Stimulated activated CD4-positive, alpha-beta T cell treated with anti-CD3 and anti-CD28 coated beads, Interleukin-4, amount 100 ng/mL, for 1 hour (primary cell): ENCODE measurements at places on chromosomes 2 and 18.

GRCh38 chr2:82795446-82795845 is 1663.6 kb downstream of the SUCLG1 start:
- no peak for DNase-seq

GRCh38 chr2:174613531-174613930 is 15.9 kb upstream of the WIPF1 start:
- DNase-seq: no peak

DNA sequence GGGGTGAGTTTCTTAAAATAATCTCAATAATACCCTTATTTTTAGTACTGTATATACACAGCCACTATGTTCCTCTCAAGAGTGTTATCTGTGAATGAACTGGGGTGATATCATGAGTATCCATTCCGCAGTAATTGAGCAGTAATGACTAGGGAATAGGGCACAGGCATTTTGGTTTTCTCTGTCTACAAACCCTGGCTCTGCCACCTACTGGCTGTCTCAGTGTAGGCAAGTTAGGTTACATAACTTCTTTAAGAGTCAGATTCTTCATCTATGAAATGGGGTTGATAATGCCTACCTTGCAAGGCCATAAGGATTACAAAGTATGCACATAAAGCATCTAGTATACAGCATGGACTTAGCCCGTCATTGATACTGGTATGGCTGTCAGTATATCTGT is 555.8 kb downstream of the NRXN1 start:
- DNase-seq: no peak

GRCh38 chr2:37993143-37993542 is 68.1 kb downstream of the RMDN2 start:
- DNase-seq: no peak

DNA sequence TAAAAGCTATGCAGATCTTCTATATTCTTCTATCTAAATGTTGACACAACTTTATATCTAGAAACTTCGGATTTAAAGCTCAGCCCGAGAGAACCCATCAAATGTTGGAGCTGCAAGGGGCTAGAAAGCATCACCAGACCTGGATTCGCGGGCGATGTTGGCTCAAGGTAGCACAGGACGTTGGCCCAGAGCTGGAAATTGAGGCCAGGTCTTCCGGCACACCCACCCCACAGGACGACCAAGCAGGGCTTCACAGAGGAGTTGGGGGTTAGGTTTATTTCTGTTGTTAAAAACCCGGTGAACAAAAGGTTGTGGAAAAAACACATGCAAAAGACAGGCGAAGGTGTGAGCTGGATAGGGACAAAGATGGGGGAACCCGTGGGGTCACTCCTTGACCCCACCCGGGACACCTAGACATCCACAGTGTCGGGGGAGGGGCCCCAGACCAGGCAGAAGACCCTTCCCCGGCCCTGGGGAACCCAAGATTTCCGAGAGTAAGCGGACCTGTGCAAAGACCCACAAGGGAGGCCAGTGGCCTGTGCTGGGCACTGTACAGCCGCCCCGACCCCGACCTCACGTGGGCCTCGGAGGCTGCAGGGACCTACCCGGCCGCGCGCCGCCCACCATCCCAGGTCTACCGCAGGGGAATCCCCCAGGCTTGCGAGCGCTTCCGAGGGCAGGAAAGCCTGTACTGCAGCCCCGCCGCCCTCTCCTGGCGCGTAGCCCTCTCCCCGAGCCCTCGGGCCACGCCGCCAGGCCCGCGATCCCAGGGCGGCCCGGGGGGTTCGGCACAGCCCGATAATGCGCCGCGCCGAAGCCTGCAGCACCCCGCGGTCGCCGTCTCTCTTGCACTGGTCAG is 1.8 kb upstream of the AGBL5 start:
- peak; percentile 76 for DNase-seq

DNA sequence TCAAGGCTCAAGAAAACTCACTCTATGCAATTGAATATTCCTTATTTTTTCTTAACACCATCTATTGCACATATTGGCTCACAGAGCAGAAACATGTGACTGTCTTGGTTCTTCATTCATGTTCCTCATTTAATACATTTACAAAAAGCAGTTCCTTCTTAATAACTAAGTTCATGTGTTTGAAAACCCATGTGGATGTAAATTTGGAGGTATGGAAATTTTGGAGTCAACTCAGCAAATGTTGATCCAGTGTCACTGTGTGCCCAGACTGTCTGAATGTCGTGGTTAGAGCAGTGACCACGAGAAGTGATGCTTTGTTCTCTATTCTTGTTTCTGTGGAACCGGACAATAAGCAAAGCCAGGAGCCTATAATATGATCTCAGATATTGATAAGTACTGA is 299.1 kb downstream of the SETBP1 start:
- no peak for DNase-seq

DNA sequence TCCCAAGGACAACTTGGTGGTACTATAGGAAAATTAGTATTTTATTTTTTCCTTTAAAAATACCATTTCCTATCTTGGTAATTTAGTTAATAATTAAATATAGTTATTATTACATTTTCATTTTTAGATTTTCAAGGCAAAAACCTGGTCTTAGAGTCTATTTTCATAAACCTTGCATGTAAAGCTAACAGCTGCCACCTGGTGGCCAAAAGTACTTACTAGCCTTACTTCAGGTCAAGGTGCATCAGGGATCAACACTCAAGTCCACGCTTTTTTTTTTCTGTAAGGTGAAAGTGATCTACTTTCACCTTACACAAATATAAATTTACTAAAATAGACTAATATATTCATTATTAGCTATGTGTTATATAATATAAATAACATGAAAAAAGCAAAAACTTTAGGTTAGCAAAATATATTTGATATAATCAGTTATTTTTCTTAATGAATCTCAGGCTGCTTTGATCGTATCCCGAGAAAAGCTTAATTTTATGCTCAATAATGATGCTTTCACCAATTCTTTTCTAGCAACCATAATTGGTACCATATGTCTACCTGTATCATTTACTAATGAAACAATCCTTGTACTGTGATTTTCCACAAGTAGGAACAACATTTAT is 62.5 kb downstream of the RELCH start:
- DNase-seq: peak; percentile 69

DNA sequence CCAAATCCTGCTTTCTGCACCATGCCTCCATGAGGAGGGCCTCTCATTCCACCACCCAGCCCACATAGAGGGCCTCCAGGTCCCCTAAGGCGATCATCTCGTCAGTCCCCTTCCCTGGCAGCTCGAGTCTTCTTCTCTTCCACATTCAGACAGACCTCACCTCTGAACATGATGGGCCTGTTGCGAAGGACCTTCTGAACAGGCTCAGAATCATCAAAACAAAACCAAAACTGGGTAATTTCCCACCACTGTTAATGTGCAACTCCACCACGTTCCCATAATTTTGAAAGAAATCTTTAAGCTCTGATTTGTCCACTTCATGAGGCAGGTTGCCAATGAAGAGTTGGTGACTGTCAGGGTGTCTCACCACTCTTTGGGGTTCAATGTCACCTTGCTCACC is 20.4 kb downstream of the ZRANB3 start:
- DNase-seq: no peak

DNA sequence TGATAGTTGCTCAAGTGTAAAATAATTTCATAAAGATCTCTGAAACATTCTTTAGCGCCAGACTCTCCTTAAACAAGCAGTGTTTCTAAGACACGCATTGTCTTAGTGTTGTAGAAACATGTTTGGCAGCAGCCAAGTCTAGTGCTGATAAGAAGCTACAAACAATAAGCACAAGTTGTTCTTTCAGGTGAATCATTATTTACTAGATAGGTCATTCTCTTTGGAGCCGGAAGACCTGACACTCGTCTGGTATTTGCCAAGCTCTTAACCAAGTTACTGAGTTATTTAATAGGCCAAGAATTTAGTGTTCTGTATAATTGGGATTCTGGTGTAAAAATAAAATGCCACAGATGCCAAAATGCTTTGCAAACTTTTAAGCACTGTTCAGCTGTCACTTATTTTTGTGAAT is 852.1 kb downstream of the CPS1 start:
- no peak for DNase-seq

DNA sequence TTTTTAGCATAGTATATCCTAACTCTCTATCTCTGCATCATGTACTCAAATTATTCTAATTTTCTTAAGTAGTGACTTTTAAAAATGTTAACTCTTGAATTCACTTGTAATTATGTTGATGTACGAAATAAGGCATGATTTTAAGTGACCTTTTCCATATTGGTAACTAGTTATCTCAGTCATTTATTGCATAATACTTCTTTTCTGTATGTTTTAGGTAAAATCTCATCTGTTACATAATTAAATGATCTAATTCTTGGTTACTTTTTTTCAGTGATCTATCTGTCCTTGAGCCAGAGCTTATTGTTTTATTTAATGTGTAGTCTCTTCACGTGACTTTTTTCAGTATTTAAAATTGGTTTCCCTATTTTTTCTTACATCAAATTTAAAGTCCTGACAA is 4.8 kb upstream of the UBE2E3 start:
- DNase-seq: no peak

DNA sequence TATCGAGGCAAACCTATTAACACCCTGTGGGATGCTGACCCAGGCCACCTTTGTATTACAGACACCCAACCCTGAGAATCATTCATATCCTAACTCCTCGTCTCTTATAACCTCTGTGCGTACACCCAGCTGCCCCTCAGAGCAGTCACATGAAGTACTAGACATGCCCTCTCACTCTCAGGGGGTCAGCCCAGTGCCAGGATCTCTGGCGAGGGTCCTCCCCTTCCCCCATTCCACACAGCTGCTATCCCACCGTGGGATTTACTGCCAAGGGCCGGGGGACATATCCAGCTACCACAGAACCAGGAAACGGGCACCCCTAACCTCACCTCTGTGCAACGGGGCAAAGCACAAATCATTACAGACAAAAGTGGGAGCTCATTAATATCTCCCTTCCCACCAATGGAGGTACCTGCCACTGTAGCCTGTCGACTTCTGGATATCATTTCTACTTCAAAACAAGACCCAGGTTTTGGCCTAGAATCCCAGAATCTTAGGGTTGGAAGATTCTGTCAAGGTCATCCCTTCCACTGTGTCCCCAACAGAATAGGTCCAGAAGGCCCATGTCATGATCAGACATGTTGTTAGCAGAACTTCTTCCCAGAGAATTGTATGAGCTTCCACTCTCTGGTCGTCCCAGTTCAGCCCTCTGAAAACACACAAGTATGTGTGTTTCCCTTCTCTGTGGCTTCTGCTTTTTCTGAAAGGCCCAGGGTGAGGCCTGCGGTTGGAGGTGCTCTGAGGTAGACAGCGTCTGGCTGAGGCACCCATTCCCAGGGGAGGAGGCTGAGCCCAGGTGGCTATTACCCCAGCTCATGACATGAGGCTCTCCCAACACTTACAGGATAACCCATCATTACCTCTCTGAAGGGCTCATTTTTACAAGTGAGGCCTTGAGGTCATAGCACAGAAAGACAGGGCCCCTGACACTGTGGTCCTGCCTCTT is 1.7 kb downstream of the TMBIM1 start:
- no peak for DNase-seq

- DNase-seq: no peak
These were observed 564.1 kb downstream of the SUCLG1 start for GRCh38 chr2:83894976-83895375.

DNA sequence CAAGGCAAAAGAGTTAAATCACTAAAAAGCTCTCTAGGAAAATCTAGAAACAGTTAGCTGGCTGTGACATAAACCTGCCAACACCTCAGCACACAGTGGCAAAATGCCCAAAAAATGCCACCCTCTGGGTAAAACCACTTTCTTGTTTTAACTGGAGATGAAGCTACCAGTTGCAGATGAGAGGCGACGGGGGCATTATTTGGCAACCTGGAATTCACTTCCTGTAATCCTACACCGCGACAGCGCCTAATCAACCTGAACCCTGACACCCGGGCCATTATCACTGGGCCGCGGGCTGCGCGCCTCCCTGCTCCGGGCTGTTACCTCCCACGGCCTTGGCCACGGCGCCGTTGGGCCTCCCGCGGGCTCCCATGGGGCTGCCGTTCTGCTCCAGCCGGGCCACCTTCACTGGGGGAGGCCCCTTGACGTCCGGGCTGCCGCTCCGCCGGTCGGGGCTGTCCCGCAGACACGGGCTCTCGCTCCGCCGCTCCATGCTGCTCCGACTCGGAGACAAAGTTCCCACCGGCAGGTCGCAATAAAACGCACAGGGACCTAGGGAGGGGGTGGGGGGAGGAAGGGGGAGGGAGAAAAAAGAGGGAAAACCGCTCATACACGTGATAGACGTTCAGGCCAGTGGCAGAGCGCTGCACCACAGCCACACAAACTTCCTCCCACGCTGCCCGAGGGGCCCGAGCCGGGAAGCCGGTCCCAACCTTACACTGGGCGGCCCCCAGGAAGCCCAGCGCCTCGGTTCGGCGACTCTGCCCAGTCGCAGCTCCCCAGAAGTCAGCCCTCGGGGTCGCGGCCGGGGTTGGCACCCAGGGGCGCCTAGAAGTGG is 2.0 kb downstream of the SATB2 start:
- DNase-seq: no peak

GRCh38 chr2:126381091-126381490 is 274.9 kb upstream of the GYPC start:
- DNase-seq: no peak

GRCh38 chr2:146461068-146461467 is 1383.8 kb upstream of the ACVR2A start:
- DNase-seq: no peak

- DNase-seq: no peak
These were observed 63.8 kb upstream of the EPHA4 start for GRCh38 chr2:221635949-221636348.

- no peak for DNase-seq
These were observed 74.0 kb downstream of the IL1R2 start for GRCh38 chr2:102065675-102066252.

- DNase-seq: peak; percentile 53
These were observed 895 bp upstream of the GLS start for GRCh38 chr2:190879474-190880377.

DNA sequence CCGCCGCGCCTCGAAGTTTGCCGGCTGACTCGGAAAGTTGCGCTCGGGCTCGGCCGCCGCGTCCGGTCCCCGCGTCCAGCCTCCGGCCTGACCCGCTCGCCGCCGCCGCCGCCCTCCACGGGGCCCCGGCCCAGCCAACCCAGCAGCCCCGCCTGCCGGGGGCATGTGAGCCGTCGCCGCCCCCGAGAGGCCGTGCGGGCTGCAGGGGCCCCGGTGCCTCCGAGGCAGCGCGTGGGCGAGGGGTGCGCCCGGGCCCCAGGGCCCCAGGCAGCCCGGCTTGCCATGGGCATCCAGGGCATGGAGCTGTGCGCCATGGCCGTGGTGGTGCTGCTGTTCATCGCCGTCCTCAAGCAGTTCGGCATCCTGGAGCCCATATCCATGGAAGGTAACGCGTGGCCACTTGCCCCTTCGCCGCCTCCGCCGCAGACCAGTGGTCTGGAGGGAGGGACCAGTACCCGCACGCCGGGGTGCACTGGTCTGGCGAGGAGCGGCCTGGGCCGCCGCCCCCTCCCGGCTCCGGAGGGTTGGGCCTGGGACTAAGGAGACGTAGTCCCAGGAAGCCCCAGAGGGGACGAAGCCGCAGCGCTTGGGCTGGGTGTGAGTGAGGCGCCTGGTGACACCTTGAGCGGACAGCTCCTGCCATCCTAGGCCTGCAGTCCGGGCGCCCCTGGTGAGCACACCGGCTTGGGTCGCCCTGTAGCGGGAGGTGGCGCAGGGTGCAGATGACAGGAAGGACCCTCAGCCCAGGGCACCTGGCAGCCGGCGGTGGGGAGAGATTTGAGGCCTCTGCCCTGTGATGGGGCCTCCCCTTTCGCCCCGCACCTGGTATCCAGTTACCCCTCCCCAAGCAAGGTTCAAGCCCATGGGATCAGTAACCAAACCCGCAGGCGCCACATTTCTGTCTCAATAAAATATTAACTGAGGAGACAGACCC is 49.9 kb downstream of the KCNIP3 start:
- DNase-seq: no peak

- no peak for DNase-seq
These were observed 42.7 kb downstream of the EPAS1 start for GRCh38 chr2:46339676-46340459.
